ENCODE measurements at places on chromosomes 12 and 14. TPM values are rescaled to one million over a fixed set of nuclear protein-coding genes. Genes with fewer than 3 reads are reported as not detected.

- no peaks in the 10 kb centered on the region for H3K27me3 ChIP-seq
- no peak overlapping the region for H3K4me3 ChIP-seq
- H3K4me1 ChIP-seq = peaks cover 9% of the 10 kb centered on the region
- no peak for DNase-seq
Observed at GRCh38 chr12:6936636-6937480, 6.8 kb upstream of the RNU7-1 start.

GRCh38 chr14:29735459-29735858, 192.2 kb downstream of the PRKD1 start:
- no peaks in the 10 kb centered on the region for H3K4me1 ChIP-seq
- no peak for DNase-seq
- no peaks in the 10 kb centered on the region for H3K36me3 ChIP-seq
- no peak overlapping the region for H3K4me3 ChIP-seq
- H3K27me3 ChIP-seq = no peaks in the 10 kb centered on the region

- no peak overlapping the region for H3K4me3 ChIP-seq
- no peak for DNase-seq
- no peaks in the 10 kb centered on the region for H3K4me1 ChIP-seq
- no peak overlapping the region for H3K27ac ChIP-seq
Observed at GRCh38 chr14:93857500-93858283, 69.4 kb upstream of the PRIMA1 start.

GRCh38 chr12:56157201-56158028, 744 bp upstream of the MYL6 start:
- no peaks in the 10 kb centered on the region for H3K27me3 ChIP-seq
- peak overlapping the region; percentile 88 for H3K27ac ChIP-seq
- peak; percentile 83 for DNase-seq
- peak overlapping the region; percentile 42 for H3K4me3 ChIP-seq
- peaks cover 38% of the 10 kb centered on the region for H3K36me3 ChIP-seq
- peaks cover 22% of the 10 kb centered on the region for H3K4me1 ChIP-seq

DNA sequence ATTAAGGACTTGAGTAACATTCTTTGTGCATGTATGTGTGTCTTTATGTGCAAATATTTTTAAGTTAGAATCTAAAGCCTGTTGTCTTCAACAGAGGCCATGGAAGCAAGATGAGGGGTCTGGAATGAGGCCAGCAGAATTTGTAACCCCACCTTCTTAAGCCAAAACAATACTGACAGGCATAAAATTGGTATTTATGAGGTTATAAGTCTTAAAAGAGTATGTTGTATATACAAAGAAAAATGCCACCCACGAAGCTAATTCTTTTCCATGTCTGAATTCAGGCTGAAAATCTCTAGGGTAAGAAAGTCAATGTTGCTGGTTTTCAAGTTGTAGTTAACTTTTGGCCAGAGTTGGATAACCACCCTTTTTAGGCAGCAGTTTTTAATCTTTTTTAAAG, 86.2 kb upstream of the TMTC1 start:
- DNase-seq = no peak
- H3K27ac ChIP-seq = no peak overlapping the region

- H3K27me3 ChIP-seq = no peaks in the 10 kb centered on the region
- DNase-seq = peak; percentile 82
- H3K4me1 ChIP-seq = peaks cover 21% of the 10 kb centered on the region
Observed at GRCh38 chr14:71358209-71358931, 451.1 kb downstream of the PCNX1 start.

- peak; percentile 42 for DNase-seq
- peak overlapping the region; percentile 81 for H3K27ac ChIP-seq
- peaks cover 16% of the 10 kb centered on the region for H3K4me1 ChIP-seq
- H3K27me3 ChIP-seq = no peaks in the 10 kb centered on the region
- H3K36me3 ChIP-seq = peaks cover 20% of the 10 kb centered on the region
- no peak overlapping the region for H3K4me3 ChIP-seq
Observed at GRCh38 chr14:89351516-89352404, 65.3 kb downstream of the FOXN3 start.

GRCh38 chr14:99872786-99873440, 79.7 kb downstream of the EML1 start:
- DNase-seq = peak; percentile 11
- no peak overlapping the region for H3K27ac ChIP-seq
- H3K4me1 ChIP-seq = peaks cover 2% of the 10 kb centered on the region
- H3K4me3 ChIP-seq = no peak overlapping the region
- no peaks in the 10 kb centered on the region for H3K27me3 ChIP-seq

- no peaks in the 10 kb centered on the region for H3K4me1 ChIP-seq
- no peaks in the 10 kb centered on the region for H3K27me3 ChIP-seq
- H3K27ac ChIP-seq = no peak overlapping the region
- no peak overlapping the region for H3K4me3 ChIP-seq
- no peaks in the 10 kb centered on the region for H3K36me3 ChIP-seq
Observed at GRCh38 chr12:127070515-127071157, 1196.3 kb upstream of the TMEM132C start.

- H3K27ac ChIP-seq = no peak overlapping the region
- no peaks in the 10 kb centered on the region for H3K36me3 ChIP-seq
- no peak overlapping the region for H3K4me3 ChIP-seq
- peaks cover 8% of the 10 kb centered on the region for H3K27me3 ChIP-seq
- no peaks in the 10 kb centered on the region for H3K4me1 ChIP-seq
Observed at GRCh38 chr12:105590571-105590970, 260.1 kb downstream of the C12orf75 start.

GRCh38 chr12:96995861-96996260, 88.8 kb downstream of the NEDD1 start:
- DNase-seq = no peak
- peaks cover 16% of the 10 kb centered on the region for H3K27me3 ChIP-seq
- H3K27ac ChIP-seq = no peak overlapping the region
- H3K4me1 ChIP-seq = no peaks in the 10 kb centered on the region
- no peaks in the 10 kb centered on the region for H3K36me3 ChIP-seq

Gene IAPP
- not detected for total RNA-seq

Gene CNTN1
- 0.18 TPM for total RNA-seq

Gene RGS6
- total RNA-seq = not detected

Gene GRIP1
- total RNA-seq = under 0.01 TPM

Gene OR6C2
- not detected for total RNA-seq

Measured in IMR-90 (cell line).